GM04504 (cell line): ENCODE measurements at places on chromosomes 3 and 15.
A peak's percentile ranks its signal among the peaks of the same experiment; 100 is the strongest.

GRCh38 chr3:123716411-123716810 is 131.6 kb upstream of the HACD2 start:
- no peak for DNase-seq

GRCh38 chr15:35062738-35063099 is 22.4 kb downstream of the NANOGP8 start:
- DNase-seq = no peak

- no peak for DNase-seq
Observed at GRCh38 chr15:88448991-88449461, 18.2 kb downstream of the MRPL46 start.

GRCh38 chr3:170711786-170712185 is 125.9 kb upstream of the SLC7A14 start:
- no peak for DNase-seq

GRCh38 chr3:44355362-44356033 is 16.9 kb downstream of the TCAIM start:
- peak; percentile 50 for DNase-seq

DNA sequence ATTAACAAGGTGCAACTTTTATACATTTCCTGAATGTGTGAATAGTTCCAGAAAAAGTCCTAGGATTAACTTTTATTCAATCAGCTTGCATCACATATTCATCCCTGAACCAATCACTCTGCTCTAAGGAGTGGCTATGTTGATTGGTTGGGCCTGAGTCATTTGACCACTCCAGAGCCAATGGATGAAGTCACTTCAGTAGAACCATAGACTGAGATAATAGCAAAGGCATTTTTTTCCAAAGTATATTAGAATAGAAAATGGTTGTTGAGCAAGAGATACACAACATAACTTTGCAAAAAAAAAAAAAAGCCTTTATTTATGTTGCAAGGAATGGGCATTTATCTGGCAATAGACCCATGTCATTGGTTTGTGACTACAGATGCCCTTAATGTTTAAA is 55.5 kb upstream of the AGTR1 start:
- no peak for DNase-seq

DNA sequence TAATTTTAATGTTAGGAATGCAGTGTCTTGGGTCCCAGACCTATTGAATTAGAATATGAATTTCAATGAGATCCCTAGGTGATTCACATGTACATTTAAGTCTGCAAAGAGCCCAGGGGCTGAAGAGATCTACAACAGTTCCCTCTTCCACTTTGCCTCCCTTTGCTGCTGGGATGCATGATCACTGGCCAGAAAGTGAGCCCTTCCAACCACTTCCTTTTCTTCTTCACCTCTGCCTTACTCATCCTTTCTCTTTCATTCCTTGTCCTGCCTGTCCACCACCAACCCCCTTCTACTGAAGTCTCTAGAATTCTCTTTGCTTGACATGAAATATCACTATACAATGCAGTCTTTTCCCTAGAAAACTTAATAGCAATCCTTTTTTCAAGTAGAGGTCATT is 222.4 kb upstream of the LRIG1 start:
- no peak for DNase-seq

DNA sequence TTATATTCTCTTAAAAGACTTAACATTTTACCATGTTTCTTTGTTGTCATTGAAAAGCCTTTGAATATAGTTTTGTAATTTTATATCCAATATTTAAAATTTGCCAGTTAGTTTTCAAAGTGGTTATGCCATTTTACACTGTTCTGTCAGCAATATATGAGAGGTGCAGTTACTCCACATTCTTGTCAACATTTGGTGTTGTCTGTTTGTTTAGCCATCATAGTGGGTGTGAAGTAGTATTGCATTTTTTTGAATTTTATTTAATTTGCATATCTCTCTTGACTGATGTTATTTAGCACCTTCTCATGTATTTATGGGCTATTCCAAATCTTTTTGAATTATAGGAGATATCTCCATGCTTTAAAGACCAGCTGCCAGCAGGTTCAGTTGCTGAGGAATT is 40.4 kb downstream of the LRRC28 start:
- no peak for DNase-seq

DNA sequence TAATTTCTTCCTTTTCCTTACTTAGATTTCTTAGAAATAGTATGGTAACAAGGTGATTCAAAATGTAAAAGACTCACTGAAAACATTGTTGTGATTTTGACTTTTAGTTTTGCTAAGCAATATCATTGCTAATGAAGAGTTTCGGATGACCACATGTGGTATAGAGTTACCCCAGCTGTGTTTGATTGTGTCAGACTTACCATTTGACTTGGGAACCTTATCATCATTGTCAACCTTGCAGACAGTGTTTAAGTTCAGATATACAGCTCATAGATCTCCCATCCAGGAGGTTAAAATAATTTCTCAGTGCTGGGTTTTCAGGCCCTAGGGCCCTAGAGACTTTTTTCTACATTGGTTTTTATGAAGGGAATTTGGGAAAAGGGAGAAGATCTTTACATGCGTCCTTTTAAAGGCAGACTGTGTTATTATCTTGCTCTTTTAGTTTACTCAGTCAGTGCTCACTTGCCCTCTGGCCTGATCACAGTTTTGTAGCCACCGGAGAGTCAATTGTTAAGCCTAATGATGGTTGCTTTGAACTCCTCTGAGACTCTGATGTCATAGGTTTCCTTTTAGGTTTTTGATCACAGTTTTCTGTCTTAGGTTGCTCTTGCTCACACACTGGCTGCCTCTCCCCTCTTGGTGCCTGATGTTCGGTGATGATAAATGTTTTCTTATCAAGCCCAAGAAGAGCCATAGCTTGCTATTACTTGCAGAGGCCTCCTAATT is 133.5 kb upstream of the ZPLD1 start:
- DNase-seq = no peak

DNA sequence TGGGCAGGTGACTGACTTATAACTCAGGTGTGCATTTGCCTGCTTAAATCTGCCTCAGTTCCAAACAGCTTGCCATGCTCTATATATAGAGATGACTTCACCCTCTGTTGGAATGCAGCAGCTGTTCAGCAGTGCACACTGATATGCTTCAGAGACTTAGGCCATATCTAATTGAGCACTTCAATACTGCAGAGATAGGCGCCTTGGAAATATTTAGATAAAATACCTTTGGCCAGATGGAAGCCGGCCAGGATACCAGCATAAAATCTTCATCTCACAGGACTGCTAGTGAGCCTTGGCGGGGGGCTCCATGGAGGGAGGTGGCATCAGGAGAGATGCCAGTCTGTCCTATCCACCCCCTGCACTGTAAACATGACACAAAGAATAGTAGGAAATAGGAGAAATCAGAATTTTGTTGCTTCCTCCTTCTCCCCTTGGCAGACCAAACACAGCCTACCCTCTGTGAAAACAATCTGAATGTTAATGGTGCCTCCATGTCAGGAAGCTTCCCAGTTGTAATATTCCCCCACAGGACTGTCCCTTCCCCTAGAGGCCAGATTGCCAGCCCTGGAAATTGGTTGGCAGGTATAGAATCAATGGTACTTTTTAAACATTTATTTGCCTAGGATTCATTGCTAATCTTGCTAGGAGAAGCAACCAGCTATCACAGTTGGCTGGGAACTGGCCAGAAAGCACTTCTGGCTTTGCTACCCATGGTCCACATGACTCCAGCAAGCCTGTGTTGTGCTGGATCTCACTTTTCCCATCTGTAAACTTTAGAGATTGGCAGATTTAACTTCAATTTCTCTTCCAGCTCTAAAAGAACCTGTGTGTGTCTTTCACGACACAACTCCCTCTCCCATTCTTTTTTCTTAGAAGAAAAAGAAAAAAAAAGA is 215.5 kb upstream of the KCNMB2 start:
- DNase-seq = no peak

- no peak for DNase-seq
Observed at GRCh38 chr3:171350364-171350763, 109.8 kb downstream of the TNIK start.

DNA sequence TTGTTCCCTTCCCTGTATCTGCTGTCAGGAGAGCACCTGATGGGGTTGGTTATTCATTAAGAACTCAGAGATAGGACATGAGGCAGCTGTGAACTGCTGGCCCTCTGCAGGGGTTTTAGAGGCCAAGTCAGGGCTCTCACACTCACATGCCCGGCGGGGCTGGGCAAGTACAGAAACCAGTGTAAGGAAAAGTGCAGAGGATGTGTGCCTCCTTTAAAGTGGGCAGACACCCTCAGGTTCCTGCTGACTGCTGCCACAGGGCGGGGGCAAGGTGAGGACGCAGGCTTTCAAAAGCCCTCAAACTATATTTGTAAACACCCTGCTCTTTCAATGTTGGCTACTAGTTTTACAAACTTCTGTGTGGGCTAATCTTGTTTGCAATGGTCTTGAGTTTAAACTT is 22.4 kb downstream of the CXCR6 start:
- no peak for DNase-seq

DNA sequence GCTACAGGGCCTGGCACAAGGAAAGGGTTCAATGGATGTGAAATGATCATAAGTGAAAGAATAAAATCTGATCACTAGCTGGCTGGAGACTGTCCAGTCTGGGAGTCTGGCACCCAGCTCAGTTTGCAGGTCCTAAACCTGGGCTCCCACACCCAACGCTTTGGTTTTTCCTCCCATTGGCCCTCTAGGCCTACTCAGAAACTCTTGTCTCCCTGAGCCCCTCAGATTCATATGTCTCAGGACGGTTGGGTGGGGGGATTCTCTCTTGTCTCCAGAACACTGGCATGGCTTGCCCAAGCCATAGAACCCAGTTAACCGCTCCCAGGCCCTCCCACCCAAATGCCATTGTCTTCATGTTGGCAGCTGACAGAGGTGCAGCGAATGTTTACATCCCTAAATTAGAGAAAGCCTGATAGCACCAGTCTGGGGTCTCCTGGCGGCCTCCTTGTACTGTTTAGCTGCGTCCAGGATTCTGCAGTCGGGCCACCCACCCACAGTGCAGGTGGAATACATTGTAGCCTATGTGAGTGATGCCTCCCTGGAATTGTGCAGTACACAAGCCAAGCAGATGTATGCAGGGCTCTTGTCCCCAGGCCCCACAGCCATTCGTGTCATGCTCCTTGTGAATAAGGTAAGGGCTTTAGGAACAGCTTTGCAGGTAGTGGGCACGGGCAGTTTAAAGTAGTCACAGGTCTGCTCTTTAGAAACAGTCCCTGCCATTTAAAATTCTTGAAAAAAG is 266.3 kb downstream of the XXYLT1 start:
- no peak for DNase-seq
